Activated naive CD8-positive, alpha-beta T cell treated with anti-CD3 and anti-CD28 coated beads, Interleukin-2, amount 10 ng/mL, durations not matched to agents 7 days and 5 days (primary cell): ENCODE measurements at places on chromosomes 12 and 14. TPM values are rescaled to one million over a fixed set of nuclear protein-coding genes. Genes with fewer than 3 reads are reported as not detected.

DNA sequence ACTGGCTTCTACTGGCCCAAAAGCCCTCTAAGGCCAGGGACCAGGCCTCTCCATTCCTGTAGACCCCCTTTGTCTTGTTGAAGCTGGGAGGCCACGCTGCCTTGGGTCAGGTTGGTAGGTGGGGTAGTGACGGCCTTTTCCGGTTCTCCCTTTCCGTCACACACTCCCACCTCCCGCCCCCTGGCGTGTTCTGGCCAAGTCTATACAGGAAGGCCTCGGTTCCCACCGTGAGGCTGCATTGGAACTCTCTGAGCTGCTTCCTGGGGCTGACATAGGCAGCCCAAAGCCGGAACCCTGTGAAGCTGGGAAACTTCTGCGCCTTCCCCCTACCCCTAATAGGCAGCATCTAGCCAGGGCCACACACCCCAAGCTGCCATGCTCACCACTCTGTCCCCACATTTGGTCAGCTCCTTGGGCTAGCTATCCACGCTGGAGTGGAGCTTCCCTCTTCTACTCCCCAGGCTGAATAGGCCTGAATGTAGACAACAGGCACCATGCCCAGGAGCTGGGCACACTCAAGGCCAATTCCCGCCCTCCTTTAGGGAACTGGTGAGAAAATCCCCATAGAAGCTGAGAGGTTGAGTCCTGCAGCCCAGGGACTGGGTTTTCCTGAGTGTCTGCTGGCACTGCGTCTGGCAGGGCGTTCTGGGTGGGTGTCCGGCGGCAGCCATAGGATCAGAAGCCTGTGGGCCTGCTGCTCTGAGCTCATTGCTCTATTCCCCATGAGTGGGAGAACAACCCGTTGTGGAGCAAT lies 35.7 kb downstream of the RIN3 start:
- peaks cover 9% of the 10 kb centered on the region for H3K36me3 ChIP-seq
- DNase-seq: no peak
- H3K27ac ChIP-seq: no peak overlapping the region
- H3K27me3 ChIP-seq: no peaks in the 10 kb centered on the region
- H3K4me1 ChIP-seq: peaks cover 29% of the 10 kb centered on the region
- H3K4me3 ChIP-seq: no peak overlapping the region

The KRT74 gene
- not detected for total RNA-seq

DNA sequence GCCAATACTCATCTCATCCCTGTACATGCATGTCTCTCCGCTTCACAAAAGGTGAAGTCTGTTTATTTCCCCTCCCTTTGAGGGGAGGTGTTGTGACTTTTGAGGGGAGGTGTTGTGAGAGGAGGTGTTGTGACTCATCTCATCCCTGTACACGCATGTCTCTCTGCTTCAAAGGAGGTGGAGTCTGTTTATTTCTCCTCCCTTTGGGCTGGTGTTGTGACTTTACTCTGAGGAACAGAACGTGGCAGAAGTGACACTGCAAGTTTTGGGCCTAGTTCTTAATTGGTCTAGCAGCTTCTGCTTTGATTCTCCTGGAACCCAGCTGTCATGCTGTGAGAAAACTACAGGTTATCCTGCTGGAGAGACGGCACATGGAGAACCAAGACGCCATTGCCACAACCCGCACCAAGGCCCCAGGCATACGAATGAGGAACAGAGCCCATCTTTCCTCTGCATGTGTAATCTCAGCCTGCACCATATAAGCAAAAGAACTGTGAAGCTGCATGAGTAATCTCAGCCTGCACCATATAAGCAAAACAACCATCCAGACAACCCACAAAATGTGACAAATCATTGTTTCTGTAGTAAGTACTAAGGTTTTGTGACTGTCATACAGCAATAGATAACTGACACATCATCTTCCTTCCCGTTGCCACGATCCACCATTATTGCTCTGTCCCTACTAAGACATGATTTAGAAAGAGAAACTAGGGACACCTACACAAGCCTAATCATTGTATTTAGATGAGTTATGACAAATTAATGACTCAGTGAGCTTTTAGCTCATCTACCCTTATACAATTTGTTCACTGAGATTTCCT lies 30.0 kb downstream of the GALNT4 start:
- peaks cover 19% of the 10 kb centered on the region for H3K4me1 ChIP-seq
- H3K36me3 ChIP-seq: peaks cover 39% of the 10 kb centered on the region
- no peak overlapping the region for H3K4me3 ChIP-seq

DNA sequence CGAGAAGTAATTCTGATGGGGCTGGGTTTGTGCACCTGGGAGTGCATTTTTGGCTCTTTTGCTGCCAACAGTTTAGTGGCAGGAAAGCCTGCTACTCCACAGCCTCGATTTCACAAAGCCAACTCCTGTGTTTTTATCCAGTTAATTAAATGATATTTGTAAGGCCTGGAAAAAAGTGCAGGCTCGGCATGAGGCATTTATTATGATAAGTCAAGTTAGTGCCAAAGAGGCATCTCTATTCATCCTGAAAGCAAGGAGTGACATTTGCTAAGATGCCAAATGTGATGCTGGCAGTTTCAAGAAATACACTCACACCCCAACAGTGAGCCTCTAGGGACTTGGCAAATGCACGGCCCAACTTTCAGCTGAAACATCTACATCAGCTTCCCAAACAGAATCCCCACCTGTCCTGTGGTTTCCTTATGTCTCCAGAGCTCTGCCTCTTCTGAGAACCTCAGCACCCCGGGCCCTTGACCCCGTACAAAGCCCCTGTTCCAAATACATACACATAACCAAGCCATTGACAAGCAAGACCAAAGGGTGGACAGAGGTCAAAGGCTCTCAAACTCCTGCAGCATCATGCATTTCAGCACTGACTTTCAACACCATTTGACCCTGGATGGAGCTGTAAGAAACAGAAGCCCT lies 955.1 kb upstream of the TMEM132C start:
- peaks cover 2% of the 10 kb centered on the region for H3K4me1 ChIP-seq
- H3K36me3 ChIP-seq: no peaks in the 10 kb centered on the region
- no peak overlapping the region for H3K4me3 ChIP-seq
- H3K27ac ChIP-seq: no peak overlapping the region
- no peak for DNase-seq

The SAMD15 gene
- total RNA-seq: not detected

DNA sequence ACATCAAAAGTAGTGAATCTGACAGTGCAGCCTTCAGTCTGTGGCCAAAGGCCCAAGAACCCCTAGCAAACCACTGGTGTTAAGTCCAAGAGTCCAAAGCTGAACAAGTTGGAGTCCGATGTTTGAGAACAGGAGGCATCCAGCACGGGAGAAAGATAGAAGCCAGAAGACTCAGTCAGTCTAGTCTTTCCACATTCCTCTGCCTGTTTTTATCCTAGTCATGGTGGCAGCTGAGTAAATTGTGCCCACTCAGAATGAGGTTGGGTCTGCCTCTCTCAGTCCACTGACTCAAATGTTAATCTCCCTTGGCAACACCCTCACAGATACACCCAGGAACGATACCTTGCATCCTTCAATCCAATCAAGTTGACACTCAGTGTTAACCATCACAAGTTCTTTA lies 1255.4 kb downstream of the LRFN5 start:
- no peak overlapping the region for H3K27ac ChIP-seq
- no peaks in the 10 kb centered on the region for H3K36me3 ChIP-seq
- no peak for DNase-seq
- no peaks in the 10 kb centered on the region for H3K4me1 ChIP-seq
- no peak overlapping the region for H3K4me3 ChIP-seq
- H3K27me3 ChIP-seq: no peaks in the 10 kb centered on the region
